Fibroblast of the aortic adventitia (primary cell): ENCODE measurements at places on chromosomes 7 and 10. TPM values are rescaled to one million over a fixed set of nuclear protein-coding genes. Genes with fewer than 3 reads are reported as not detected.

LRRC17 gene
- total RNA-seq: 95.6 and 131 TPM in 2 replicates

- no peak for DNase-seq
These were observed 80.9 kb upstream of the SHH start for GRCh38 chr7:155893176-155893575.

DNA sequence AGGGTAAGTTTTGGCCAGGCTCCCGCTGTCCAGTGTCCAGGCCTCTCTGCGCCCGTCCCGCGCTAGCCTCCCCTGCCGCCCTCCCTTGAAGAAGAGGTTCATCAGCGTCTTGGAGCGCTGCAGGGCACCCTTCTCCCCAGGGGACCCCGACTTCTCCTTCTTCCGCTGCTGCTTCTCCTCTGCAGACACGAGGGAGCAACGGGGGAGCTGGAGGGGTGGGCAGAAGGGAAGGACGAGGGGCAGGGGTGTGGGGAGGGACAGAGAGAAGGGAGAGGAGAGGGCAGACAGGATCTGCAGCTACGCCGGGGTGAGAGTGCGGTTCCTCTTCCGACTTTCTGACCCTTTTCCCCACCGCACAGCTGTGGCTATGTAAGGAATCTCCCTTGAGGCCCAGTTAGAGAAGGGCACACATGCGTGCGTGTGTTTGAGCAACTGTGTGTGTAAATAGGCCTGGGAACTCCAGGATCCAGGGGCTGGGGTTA is 12.8 kb downstream of the PDZD7 start:
- DNase-seq: no peak

DNA sequence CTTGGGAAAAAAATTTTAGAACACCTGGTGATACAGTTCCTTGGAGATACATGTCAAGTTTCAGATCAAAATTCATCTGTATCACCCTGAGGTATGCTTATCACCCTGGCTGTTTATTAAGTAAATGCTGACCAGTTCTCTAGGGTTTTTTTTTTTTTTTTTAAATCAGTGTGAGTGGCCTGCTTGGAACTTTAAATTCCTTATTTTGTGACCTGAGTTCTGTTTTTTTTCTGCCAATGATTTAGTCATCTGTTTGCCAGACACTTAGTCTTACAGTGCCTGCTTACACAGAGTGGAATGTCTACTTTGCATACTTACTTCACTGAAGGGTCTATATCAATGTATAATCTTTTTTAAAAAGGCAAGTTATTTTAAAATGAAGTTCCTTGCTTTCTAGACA is 1.8 kb downstream of the TSPAN13 start:
- no peak for DNase-seq

- DNase-seq: no peak
These were observed 41.1 kb upstream of the DPYSL4 start for GRCh38 chr10:132145521-132146185.
